ENCODE measurements at places on chromosomes 6 and 20.

DNA sequence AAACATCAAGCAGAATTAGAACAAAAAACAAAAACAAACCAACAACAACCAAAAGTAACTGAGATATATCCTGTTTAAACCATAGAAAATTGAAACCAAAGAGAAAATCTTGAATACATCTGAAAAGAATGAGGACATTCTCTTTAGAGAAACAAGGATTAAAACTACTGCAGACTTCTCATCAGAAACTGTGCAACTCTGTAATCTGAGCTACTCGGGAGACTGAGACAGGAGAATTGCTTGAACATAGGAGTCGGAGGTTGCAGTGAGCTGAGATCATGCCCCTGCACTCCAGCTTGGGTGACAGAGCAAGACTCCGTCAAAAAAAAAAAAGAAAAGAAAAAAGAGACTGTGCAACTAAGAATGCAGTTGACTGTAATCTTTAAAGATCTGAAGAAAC is 153.4 kb downstream of the SYNDIG1 start:
- DNase-seq = no peak

DNA sequence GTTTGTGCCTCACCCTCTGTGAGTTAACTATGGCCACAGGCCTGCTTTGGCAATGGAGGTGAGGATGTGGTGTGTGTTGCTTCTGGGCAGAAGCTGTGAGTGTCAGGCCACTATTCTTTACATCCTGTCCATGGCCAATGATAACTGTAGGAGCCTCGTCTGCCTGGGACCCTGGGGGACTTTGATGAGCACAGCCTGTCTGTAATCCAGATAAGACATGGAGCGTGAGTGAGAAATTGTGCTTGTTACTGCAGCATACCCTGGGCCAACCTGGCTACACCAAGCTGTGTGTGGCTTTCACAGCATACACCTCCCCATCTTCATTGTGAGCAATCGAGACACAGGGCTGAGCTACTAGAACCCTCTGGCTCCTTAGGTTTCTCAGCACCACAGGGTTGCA is 150.4 kb downstream of the MYLK4 start:
- DNase-seq = no peak

GRCh38 chr6:167835260-167835659 is 8.5 kb downstream of the AFDN start:
- DNase-seq = no peak

- no peak for DNase-seq
These were observed 13.5 kb downstream of the NCOA7 start for GRCh38 chr6:125804264-125804663.

GRCh38 chr20:53609491-53610445 is 16.1 kb upstream of the ZNF217 start:
- DNase-seq = peak; percentile 66

GRCh38 chr6:2110504-2110903 is 134.9 kb downstream of the GMDS start:
- no peak for DNase-seq

- DNase-seq = no peak
These were observed 23.2 kb upstream of the SPAG4 start for GRCh38 chr20:35592339-35592974.

DNA sequence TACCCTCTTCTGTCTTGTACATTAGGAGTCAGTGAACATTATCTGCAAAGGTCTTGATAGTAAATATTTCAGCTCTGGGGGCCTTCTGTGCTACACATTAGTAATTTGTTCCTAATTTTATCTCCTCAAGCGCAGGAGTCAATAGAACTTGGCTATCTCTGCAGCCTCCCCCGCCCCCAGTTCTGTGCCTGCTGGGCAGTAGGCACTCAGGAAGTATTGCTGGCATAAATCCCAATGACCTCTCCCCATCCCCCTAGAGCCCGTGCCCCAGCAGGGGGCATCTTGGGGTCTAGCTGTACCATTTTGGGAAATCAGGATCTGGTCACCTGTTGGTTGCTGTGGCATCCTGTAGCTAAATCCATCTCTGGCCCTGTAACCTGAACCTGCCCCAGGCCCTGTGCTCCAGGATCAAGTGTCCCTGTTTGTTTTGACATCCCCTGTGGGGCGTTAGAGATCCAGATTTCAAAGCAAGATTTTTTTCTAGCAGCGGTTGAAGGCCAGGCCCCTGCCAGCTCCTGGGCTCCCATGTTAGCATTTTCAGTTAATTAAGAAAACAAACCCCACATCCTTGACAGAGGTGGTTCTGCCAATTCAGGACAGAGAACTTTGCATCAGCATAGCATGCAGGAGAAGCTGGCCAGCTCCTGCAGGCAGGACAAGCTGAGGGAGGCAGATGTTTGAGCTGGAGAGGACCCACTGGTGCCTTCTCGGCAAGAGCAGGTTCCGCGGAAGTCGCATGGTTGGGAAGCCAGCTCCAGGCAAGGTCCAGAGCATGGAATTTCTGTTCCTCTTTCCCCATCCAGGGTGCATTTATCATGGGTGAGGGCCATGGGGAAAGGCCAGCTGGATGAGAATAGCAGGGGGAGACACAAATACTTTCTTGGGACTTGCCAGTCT is 32.1 kb downstream of the DAAM2 start:
- no peak for DNase-seq

GRCh38 chr20:49823152-49823847 is 10.7 kb downstream of the SLC9A8 start:
- DNase-seq = no peak

- no peak for DNase-seq
These were observed 13.2 kb downstream of the SLCO4A1 start for GRCh38 chr20:62655282-62656196.

GRCh38 chr6:79813854-79814709 is 133.3 kb downstream of the ELOVL4 start:
- peak; percentile 68 for DNase-seq

DNA sequence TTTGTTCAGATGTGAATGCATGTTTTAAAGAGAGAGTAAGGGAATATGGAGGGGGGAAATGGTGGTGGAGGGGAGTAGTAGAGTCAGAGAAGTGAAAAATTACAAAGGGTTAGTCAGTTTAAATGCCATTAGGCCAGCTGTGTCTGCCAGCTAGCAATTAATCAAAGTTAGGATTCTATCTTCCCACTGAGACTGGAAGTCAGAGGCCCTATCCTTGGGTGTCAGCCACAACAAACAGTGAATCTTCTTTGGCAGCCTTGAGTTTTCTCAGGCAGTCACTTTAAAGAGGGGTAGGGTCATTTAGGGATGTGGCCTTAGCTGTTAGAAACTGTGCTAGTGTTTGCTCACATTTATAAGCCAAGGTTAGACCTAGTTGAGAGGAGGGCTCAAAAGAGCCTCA is 120.5 kb upstream of the BTBD3 start:
- no peak for DNase-seq

DNA sequence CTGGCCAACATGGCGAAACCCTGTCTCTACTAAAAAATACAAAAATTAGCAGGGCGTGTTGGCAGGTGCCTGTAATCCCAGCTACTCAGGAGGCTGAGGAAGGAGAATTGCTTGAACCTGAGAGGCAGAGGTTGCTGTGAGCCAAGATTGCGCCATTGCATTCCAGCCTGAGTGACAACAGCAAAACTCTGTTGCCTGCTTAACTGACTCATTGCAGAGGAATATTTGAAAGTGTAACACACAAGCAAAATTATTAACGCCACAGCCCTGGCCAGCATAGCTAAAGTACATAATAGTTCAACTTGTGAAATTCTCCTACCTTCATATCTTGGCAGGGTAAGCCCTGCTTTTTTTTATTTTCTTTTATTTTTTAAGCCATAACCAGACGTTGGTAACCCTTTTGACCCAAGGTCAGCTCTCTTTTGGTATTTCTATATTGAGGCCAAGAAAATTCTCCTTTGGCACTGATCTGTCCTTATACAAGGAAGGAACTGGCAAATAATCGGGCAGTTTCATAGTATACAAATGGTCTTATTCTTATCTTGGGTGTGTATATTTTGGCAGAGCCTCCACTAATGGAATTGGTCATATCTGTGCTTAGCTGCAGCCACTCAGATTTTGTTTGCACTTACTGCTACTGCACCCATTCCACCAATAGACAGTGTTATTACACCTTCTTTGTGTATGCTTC is 4.0 kb upstream of the ADGRF5 start:
- no peak for DNase-seq

DNA sequence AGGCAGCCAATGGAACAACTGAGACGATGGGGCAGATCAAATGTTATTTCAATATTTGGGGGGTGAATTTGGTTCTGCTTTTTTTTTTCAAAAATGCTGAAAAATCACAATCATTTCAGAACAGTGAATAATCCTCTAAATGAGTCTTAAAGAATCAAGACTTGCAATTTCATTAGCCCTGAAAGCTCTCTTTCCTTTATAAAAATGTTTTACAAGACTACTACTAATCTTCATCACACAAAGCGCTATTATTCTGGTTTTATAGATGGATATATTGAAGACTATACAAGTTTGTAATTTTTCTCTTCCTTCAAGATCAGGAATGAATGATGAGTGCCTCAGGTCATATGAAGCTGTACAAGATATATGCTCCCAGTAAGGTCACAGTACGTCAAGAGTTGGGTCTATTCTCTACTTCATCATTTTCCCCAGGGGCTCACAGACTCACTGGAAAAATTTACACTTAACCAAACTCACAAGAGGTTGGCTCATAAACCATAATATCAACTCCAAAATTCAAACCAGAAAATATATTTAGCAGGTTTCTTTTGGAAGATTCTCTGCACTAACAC is 19.5 kb downstream of the RNF24 start:
- no peak for DNase-seq

DNA sequence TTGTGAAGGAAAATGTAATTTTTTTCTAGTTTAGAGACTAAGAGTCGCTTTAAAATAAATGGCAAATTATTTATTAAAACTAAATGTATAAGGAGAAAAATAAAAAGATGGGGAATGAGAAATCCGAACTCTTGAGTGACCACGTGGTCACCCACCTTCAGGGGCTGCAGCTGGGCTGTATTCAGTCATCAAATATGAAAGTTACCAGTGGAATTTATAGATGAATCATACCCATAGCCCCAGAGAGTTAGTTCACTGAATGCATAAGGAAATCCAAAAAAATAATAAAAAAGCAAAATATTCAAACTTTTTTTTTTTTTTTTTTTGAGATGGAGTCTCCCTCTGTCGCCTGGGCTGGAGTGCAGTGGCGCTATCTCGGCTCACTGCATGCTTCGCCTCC is 947.7 kb upstream of the ADGRB3 start:
- DNase-seq = no peak

DNA sequence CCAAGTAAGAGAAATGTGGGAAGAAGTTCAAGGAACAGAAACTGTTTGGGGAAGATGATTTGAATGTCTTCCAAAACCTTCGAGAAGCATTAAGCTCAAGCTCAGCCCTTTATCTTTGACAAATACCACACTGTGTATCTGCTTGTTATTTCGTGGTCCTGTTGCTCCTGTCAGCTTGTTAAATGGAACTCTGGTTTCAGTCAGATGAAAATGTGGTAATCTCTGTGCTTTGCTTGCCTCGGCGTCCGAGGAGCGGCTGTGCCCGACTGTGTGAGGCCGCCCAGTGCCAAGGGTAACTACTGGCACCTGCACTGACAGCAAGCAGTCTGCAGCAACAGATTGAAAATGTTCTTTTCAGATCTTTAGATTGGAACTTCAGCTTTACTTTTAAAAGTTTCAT is 577.9 kb upstream of the FLRT3 start:
- no peak for DNase-seq

DNA sequence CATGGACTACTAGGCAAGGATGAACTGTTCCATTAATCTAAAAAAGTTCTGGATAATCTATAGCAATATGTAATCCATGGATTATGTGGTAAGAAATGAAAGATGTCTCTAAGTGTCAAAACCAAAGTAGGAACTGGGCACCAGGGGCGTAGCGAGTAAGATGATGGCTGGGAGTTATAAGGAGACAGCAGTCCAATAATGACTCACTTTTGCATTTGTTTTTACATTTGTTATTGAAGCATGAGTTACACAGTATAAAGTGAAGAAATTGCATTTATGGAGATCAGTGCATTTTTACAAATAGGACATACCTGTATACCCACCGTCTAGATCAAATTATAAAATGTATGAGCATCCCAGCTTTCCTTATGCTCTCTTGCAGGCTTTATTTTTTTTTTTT is 878.5 kb upstream of the MAP3K7 start:
- no peak for DNase-seq

GRCh38 chr6:33672808-33673207 is 38.7 kb downstream of the UQCC2 start:
- peak; percentile 46 for DNase-seq

DNA sequence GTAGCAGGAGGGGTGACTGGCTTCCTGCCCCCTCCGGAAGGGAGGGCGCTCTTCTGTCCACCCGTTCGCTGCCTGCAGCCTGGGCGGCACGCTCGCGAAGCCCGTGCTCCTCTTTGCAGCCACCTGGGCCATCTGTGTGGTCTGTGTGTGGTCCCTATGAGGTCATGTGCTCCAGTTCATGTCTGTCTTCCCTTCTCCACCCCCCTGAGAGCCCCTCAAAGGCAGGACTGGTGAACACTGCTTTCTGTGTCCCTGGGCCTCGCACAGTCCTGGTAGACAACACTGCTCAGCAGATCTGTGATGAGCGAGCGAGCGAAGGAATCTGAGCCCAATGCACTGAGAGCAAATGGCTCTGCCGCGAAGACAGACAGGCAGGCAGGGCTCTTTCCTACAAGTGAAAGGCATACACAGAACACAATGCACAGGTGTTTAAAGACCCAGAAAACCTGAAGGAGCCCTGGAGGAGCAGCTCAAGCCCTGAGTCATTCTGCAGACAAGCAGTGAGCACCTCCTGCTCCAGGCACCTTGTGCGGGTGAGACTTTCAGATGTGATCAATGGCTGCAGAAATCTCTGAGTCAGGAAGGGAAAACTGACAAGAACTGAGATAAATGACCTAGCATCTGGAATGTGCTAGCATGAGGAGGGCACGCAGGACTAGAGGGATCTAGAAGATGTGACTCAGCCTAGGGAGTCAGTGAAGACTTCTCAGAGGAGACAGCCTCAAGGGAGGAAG is 27.1 kb downstream of the PPP1R3G start:
- no peak for DNase-seq

- no peak for DNase-seq
These were observed 109.4 kb downstream of the GRM4 start for GRCh38 chr6:34036357-34037069.

- DNase-seq = no peak
These were observed 52.4 kb downstream of the TIAM2 start for GRCh38 chr6:155047523-155047922.

DNA sequence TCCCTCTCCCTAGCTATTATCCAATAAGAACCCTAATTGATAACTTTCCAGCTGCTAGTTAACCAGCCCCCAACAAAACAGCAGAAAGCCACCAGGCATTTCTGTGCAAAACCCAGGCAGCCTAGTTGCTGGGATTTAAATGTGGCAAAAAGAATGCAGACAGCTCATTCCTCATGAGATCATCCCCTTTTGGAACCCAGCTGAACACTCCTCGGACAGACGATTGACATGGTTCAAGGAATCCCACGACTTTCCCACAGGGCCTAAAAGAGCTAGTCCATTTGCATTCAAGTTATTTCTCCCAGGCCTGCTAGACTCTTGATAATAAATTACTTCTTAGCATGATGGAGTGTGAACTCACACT is 24.0 kb downstream of the JAG1 start:
- no peak for DNase-seq

GRCh38 chr6:82072121-82072521 is 175.4 kb downstream of the IBTK start:
- no peak for DNase-seq

Measured in liver (tissue), 10 donors.